ENCODE measurements at places on chromosomes 2 and 18.
A peak's percentile ranks its signal among the peaks of the same experiment; 100 is the strongest.

GRCh38 chr18:58900015-58900649, 35.5 kb downstream of the ZNF532 start:
- no peak for DNase-seq

- DNase-seq = no peak
Observed at GRCh38 chr2:199160081-199160480, 297.7 kb downstream of the SATB2 start.

GRCh38 chr2:233021771-233022170, 8.7 kb upstream of the NGEF start:
- no peak for DNase-seq

DNA sequence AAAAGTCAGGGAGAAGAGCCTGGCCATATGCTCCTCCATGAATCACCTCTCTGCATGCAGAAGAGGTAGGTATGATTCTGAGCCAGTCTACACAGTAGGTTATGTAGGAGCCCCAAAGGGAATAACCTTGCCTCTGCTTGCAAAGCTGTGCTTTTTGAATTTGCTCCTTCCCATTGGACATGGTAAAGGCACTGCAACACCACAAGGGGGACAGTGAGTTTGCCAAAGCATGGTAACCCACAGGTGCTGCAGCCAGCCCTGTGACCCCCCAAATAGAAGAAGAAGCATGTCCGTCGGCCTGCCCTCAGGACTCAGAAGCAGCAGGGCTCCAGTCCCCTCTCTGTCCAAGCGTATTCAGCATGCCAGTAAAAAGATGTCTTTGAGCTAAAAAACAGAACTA, 51.0 kb upstream of the BCL2L11 start:
- DNase-seq = no peak

DNA sequence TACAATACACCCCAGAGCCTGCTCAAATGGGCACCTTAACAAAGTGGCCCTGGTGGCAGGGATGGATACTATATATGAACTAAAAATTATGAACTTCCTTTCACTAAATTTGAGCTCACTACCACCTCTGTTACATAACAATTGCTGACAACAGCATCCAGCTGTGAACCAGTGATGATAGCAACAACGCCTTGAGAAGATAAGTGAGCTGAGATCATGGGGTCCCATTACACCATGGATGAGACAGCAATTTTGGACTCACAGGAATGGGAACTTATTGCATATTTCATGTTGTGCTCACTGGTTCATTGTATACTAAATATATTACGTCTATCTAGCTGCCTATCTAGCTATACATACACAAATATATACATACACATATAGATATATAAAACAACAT, 16.9 kb upstream of the ALMS1 start:
- DNase-seq = no peak

DNA sequence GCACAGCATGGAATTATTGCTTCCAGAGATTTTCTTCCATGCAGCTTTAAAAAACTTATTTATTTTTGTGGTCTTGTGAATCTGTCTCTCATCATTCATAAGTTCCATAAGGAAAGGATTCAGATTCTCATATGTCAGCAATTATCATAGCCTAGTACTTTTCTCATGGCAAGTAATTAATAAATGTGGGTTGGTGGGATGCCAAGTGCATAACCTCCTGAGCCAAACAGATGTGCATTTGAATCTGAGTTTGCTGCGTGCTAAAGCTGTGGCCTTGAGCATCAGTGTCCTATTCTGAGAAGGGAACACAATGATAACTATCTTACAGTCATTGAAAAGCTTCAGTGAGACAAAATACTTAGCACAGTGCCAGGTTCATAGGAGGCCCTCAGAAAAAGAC, 331.9 kb downstream of the PDE11A start:
- no peak for DNase-seq

DNA sequence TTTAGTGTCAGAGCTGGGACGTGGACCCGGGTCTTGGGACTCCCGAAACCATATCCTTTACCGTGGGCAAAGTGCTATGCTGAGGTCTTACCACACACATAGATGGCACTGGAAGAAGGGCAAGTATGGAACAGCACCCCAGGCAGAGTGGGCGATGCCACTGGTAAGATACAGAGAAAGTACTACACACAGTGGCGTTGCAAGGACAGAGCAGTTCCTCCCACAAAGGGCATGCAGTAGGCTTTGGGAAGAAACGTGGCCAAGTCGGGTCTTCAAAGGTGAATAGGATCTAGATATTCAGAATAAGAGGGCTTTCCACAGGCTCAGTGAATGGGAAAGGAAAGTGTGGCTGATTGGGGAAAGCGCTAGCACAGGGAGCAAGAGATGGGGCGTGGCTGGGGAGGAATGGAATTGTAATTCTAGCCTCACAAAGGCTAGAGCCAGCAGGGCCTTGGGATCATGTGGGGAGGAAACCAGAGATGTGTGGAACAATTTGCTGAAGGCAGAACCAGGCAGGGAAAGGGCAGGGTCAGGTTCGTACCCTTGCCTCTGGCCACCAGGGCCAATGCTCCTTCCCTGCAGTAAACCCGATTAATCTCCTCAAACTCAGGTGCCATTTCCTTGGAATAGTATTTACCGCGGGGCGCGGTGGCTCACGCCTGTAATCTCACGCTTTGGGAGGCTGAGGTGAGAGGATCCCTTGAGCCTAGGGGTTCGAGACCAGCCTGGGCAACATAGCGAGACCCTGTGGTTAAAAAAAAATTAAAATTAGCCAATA, 36.0 kb downstream of the PCBP1 start:
- DNase-seq = peak; percentile 13

DNA sequence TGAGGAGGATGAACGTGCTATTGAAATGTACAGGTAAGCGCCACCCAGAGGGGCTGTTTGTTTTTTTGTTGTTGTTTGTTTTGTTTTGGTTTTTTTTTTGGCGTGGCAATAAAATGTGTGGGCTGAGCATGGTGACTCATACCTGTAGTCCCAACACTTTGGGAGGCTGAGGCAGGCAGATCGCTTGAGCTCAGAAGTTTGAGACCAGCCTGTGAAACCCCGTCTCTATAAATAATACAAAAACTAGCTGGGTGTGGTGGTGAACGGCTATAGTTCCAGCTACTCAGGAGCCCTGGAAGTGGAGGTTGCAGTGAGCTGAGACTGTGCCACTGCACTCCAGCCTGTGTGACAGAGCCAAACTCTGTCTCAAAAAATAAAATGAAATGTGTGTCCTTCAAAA, 6.2 kb downstream of the PDCL3 start:
- no peak for DNase-seq

DNA sequence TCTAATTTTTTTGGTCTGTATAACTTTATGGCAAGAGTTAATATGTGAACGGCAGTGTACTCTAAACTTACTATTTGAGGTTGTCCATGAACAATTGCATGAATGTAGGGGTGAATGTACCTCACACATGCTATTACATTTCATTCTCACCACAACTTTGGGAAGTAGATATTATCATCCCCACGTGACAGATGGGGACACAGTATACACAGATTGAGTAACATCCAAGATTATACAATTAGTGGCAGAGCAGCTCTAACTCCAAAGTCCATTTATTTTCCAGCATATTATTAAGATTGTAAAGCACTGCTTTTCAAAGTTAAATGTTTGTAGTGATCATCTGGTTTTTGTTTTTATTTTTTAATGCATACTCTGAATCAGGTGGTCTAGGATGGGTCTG, 622.1 kb upstream of the ZEB2 start:
- DNase-seq = no peak

GRCh38 chr2:168432565-168433186, 23.4 kb upstream of the CERS6 start:
- DNase-seq = peak; percentile 60

DNA sequence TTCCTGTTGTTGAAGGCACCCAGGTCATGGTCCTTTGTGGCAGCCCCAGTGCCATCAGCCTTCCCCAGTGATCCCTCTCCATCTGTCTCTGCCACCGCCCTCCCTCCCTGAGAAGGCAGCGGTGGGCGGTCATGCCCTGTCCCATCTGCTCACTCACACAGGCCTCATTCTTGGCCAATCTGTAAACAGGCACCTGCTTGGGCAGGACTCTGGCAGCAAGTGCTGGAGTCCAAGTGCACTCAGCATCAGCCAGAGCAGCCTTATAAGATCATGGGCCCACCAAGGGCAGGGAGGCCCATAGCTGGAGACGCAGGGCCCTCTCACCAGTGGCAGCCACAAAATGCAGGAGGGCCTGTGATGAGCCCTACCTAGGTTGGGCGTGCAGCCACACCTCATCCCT, 140.9 kb downstream of the TWIST2 start:
- no peak for DNase-seq

- DNase-seq = no peak
Observed at GRCh38 chr2:193935114-193935513, 1721.9 kb upstream of the SLC39A10 start.

GRCh38 chr2:142533177-142533576, 344.3 kb upstream of the KYNU start:
- no peak for DNase-seq

GRCh38 chr18:11544060-11544633, 65.2 kb upstream of the SLC35G4 start:
- DNase-seq = no peak

DNA sequence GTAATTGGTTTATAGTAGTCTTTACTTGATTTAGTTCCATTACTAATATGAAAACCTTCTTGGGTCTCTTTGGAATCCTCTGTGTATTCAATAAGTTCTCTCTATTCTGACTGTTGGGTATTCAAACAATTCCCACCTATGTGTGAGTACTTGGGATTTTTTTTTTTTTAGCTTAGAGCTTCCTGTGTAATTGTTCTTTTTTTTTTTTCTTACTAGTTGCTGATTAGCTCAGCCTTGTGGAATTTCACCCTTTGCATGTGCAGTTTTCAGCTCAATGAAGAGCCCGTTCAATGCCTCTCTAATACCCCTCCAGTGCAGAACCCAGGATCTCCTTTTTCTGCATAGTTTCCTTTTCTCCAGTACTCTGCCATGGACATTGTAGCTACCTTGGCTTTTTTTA, 339.1 kb upstream of the GALNT5 start:
- no peak for DNase-seq

DNA sequence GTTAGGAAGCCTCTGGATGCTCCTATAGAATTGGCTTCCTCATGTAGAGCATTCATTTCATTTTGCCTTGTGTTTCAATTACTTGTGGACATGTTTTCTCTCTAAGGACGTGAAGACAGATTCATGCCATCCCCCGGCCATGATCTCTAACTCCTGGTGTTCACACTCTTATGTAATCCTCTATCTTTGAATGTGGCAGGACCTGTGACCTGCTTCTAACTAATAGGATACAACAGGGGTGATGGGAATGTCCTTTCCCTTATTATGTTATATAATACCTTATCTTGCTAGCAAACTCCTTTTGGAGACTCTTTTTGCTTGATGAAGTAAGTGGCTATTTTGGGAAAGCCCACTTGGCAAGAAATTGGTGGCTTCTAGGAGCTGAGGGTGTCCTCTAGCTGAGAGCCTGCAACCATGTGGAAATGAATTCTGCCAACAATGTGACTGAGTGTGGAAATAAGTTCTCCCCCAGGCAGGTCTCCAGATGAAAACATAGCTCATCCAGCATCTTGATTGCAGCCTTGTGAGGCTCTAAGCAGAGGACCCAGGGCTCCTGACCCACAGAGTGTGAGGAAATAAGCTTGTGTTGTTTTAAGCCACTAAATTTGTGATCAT, 13.8 kb downstream of the DPYSL5 start:
- DNase-seq = no peak
